Mesenteric fat pad (tissue), 1 donor: ENCODE measurements at places on chromosomes 3 and 15. TPM values are rescaled to one million over a fixed set of nuclear protein-coding genes. Genes with fewer than 3 reads are reported as not detected.

PROS1 gene
- 31.3 TPM for total RNA-seq

- no peak for DNase-seq
These were observed 19.0 kb downstream of the ARNT2 start for GRCh38 chr15:80423215-80423614.

- DNase-seq = no peak
These were observed 4.5 kb downstream of the RAB7A start for GRCh38 chr3:128730471-128730870.

DNA sequence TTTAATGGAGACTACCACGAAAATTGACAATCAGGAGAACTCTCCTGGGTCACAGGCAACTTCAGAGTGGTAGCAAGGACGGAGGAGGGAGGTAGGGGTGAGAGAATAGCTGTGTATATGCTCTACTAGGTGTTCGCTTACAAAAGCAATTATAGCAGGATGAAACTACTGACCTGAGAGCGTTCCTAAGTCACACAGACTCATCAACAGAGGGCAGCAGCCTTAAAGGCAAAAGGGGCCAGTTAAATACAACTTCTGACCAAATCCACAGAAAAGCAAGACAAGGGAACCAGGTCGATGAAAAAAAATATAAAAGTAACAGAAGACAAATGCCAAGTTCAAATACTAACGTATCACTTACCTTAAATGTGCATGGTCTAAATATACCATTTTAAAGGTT is 894.6 kb downstream of the PLOD2 start:
- no peak for DNase-seq

GRCh38 chr3:150330872-150331271 is 77.2 kb upstream of the TSC22D2 start:
- no peak for DNase-seq
